ENCODE measurements at places on chromosomes 7 and 10. TPM values are rescaled to one million over a fixed set of nuclear protein-coding genes. Genes with fewer than 3 reads are reported as not detected.

GRCh38 chr7:129298268-129298893 is 73.6 kb downstream of the AHCYL2 start:
- H3K4me3 ChIP-seq: no peak overlapping the region
- no peaks in the 10 kb centered on the region for H3K27me3 ChIP-seq
- peak; percentile 12 for DNase-seq
- H3K36me3 ChIP-seq: peaks cover 8% of the 10 kb centered on the region
- H3K27ac ChIP-seq: no peak overlapping the region
- H3K4me1 ChIP-seq: peaks cover 6% of the 10 kb centered on the region

- H3K4me1 ChIP-seq: no peaks in the 10 kb centered on the region
- no peak overlapping the region for H3K27ac ChIP-seq
- DNase-seq: no peak
Observed at GRCh38 chr10:110241407-110241806, 34.0 kb downstream of the MXI1 start.

The MYPN gene
- 78.2 TPM for total RNA-seq

DNA sequence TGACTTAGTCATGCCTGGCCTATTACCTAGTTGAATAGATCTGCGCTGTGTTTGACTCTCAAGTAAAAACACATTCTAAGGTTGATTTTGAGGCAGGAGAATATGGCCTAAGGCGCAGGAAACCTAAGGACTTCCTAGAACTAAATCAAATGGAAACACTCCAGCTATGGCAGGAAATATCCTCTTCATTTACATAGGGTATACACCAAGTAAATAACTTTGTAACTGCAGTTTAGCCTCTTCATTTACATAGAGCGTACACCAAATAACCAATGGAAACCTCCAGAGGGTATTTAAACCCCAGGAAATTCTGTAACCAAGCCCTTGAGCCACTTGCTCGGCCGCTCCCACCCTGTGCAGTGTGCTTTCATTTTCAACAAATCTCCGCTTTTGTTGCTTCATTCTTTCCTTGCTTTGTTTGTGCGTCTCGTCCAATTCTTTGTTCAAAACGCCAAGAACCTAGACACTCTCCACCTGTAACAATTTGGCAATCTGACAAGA is 35.6 kb upstream of the XRCC2 start:
- H3K36me3 ChIP-seq: no peaks in the 10 kb centered on the region
- H3K4me1 ChIP-seq: peaks cover 29% of the 10 kb centered on the region
- peaks cover 4% of the 10 kb centered on the region for H3K27me3 ChIP-seq
